ENCODE measurements at places on chromosomes 13 and 19.
A peak's percentile ranks its signal among the peaks of the same experiment; 100 is the strongest.

GRCh38 chr13:37488726-37489125 is 109.8 kb downstream of the POSTN start:
- DNase-seq: no peak

GRCh38 chr13:70370924-70371323 is 262.7 kb upstream of the KLHL1 start:
- DNase-seq: no peak

GRCh38 chr19:43329989-43330388 is 23.5 kb upstream of the CD177 start:
- DNase-seq: no peak

DNA sequence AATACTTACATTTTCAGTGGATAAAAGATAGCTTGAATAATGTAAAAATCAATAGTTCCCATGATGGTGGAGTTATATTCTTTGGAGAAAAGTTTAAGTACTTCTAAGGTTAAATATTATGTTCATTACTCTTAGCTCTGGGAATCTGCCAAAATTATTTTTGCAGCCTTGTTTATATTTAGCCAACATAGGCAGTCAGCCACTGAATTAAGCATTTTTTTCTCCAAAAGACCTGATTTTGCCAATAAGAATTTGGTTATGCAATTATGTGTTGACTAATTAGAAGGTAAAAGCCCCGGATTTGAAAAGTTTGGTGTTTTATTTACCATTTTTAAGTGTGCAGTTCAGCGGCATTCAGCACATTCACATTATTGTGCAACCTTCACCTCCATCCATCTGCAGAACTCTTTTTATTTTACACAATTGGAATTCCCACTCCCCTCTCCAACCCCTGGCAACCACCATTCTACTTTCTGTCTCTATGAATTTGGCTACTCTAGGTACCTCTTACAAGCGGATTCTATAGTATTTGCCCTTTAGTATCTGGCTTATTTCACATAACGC is 90.1 kb upstream of the C1QTNF9B start:
- DNase-seq: no peak

GRCh38 chr13:44304433-44304725 is 69.2 kb upstream of the SERP2 start:
- no peak for DNase-seq

DNA sequence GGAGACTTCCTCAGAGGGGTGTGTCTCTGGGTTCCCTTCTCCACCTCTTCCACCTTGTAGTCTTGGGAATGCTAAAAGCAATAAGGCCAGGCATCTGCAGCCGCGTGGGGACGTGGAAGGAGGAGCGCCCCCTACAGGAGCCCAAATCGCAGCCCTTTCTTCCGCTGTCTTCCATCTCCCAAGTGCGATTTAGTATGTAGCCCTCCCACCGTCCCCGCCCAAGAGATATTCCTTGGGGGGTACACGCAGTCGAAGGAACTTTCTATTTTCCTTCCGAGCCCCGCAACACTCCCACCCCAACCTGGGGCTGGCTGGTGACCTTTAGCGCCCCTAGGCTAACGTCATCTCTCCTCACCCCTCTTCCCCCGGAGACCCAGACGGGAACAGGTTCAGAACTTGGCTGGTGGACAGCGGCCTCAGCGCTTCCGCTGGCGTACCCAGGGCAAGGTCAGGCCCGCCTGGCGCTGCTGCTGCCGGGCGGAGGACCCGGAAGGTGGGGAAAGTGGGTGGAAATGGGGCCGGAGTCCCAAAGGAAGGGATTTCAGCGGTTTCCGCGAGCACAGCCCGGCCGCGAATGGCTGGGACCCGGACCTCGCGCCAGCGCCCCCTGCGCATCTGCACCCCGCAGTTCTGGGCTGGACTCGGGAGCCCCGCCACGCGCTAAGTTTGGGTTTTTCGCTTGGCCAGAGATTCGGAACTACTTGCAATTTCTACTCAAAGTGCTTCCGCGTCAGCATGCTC is 2.1 kb upstream of the PCDH8 start:
- no peak for DNase-seq

- no peak for DNase-seq
These were observed 35.4 kb downstream of the RFX2 start for GRCh38 chr19:6074709-6075403.

GRCh38 chr19:46295401-46296201 is 1.2 kb upstream of the HIF3A start:
- no peak for DNase-seq

GRCh38 chr19:51686171-51686570 is 7.0 kb upstream of the SPACA6 start:
- no peak for DNase-seq

DNA sequence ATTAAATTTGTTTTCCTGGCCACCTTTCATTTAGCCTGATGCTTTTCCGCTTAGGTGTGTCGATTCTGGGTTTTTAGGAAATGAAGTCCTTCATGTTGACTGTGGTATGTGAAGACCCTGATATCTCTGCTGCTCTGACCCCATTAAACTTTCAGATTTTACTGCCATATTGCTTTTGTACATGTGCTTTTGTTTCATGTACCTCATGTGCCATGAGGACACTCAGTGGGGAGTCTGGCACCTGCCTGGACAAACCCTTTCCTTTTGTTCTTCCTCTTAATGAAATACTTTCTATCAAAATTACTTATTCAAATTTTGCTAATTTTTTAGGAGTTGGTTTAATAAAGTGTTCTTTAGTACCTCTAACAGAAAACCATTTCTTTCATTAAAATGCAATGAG is 774.8 kb downstream of the GPC5 start:
- no peak for DNase-seq

- DNase-seq: no peak
These were observed 21.4 kb upstream of the IPO5 start for GRCh38 chr13:97932036-97932435.

DNA sequence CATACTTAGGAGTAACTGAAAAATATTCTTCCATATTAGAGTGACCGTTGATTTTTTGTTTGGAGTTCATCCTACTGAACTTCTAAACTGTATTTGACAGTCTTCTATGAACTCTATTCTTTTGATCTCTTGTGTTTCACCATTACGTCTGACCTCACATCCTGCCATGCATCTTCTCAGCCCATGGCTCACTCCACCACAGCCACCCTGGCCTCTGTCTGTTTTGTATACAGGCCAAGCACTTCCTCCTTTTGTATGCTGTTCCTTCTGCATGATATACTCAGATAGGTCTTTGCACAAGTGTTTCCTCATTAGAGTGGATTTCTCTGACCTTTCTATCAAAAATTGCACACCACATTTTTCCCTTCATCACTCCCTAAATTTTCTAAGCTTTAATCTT is 119.9 kb downstream of the MAB21L1 start:
- DNase-seq: no peak

DNA sequence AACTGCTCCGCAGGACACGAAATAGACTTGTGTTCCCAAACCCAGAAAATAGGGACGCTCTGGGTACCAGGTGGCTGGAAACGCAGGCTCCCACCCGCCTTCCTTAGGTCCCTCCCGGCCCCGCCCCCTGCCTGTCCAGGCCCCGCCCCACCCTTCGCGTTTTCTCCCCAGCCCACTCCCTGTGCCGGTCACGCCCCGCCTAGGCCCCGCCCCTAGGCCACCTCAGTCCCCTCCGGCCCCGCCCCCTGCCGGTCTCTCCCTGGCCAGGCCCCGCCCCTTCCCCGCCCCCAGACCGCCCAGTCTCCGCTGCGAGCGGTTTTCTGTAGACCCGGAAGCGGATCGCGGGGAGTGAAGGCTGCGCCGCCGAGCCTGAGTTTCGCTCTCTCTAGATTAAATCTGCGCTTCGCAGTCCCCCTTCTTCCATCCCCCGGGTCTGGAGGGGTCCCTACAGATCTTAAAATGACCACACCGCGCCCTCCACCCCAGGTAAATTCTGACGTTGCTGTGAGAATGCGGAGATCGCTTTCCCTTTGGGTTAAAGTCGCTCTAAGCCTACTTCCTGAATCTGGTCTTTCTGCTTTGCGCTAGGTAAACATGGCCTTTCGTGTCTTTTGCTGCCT is 3.7 kb upstream of the ZNF665 start:
- peak; percentile 96 for DNase-seq

DNA sequence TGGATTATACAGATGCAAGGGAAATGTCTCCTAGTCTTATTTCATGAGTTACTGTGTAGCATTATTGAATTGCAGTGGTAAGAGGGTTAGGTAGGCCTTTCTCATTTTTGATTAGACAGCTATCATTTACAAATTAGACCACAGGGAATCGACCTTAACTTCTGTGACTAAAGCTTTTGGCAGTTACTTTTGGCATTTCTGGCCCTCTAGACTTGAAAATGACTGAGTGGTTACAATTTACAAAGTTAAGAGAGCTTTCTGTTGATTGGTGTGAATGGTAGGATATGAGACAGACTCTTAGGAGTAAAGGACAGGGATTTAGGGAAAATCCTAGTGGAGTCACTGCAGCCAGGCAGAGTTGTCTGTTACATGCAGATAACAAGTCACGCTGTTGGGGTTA is 86.1 kb downstream of the GGACT start:
- DNase-seq: no peak

DNA sequence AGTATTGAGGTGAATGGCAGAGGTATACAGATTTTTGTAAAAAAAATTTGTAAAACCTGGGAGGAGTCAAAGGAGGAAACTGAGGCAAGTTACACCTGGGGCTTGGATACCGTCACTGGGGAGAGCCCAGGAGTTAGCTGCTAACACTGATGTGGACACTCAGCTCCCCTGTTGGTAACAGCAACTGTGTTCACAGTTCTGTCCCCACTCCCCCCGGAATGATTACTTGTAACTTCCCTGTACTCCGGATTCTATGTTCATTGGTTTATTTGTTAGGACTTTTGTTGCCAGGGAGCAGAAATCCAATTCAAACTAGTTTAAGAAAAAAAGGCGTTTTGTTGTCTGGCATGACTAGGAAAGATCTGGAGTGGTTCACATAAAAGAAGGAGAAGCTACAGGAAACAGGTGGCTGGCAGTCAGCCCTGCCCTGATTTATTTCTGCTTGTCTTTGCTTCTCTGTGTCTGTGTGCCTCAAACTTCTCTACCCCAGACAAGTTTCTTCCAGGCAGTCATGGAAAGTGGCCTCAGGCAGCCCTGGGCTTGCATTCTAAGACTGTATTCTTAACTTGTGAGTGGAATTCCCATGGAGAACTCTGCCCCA is 2.3 kb upstream of the GPR12 start:
- no peak for DNase-seq

DNA sequence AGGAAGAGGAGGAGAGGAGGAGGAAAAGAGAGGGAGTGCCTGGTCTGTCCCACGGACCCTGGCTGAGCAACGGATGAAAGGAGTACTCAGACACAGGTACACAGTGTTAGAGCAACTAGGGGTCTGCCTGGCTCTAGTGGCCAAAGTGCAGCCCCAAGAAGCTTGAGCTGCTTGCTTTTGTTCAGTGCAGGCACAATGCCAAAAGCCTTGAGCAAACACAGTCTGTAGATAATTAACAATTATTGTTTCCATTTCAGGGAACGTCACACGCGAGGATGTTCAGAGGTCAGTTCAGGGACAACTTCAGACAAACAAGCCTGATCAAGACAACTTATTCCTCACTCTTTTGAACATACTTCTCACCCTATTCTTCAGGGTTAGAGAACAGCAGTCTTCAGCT is 32.2 kb upstream of the ZNF726 start:
- no peak for DNase-seq

- DNase-seq: no peak
These were observed 32.0 kb upstream of the ASF1B start for GRCh38 chr19:14168259-14168972.

GRCh38 chr19:48907671-48908070 is 7.6 kb downstream of the NUCB1 start:
- no peak for DNase-seq

DNA sequence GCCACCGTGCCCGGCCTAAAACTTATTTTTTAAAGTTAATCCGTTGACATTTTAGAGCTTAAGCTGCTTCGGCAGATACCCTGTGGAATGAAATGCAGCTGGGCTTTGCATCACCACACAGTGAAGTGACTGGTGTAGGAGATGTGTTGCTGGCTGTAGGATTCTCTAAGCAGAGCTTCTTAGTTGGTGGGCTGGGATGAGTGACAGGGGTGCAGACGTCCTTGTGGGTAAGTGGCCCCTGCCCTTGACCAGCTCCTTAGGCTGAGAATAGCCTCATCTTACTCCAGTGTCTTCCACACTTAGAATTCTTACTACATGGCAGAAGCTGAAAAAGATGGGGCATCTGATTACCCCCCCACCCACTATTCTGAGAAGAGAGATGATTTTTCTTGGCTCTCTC is 11.6 kb downstream of the GATAD2A start:
- no peak for DNase-seq

DNA sequence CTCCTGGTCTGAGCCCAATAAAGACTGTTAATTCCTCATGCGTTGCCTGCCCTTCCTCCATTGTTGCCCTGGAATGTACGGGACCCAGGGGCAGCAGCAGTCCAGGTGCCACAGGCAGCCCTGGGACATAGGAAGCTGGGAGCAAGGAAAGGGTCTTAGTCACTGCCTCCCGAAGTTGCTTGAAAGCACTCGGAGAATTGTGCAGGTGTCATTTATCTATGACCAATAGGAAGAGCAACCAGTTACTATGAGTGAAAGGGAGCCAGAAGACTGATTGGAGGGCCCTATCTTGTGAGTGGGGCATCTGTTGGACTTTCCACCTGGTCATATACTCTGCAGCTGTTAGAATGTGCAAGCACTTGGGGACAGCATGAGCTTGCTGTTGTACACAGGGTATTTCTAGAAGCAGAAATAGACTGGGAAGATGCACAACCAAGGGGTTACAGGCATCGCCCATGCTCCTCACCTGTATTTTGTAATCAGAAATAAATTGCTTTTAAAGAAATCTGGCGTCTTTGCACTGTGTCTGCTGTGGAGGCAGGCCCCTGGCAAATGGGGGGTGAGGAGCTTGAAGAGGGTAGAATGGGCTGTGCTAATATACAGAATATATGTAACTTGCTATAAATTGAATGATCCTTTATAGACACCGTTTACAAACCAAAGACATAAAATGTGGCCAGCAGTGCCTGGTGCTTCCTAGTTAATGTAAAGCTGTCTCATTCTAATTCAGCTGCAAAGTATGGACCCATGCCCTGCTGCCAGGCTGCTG is 4.2 kb upstream of the RPS11 start:
- DNase-seq: no peak

- no peak for DNase-seq
These were observed 9.3 kb downstream of the ZNF787 start for GRCh38 chr19:56111601-56112312.

GRCh38 chr19:16463991-16464575 is 7.7 kb downstream of the EPS15L1 start:
- DNase-seq: no peak

DNA sequence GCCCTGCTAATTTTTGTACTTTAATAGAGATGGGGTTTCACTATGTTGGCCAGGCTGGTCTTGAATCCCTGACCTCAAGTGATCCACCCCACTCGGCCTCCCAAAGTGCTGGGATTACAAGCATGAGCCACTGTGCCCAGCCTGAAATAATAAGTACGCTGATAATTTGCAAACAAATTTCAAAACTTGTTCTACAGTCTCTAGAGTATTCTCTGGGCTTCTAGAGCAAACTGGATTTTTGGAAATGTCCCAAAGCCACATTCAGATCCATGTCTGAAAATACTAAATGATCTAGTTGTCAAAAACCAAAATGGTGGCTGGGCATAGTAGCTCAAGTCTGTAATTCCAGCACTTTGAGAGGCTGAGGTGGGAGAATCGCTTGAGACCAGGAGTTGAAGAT is 39.9 kb upstream of the PSPC1 start:
- DNase-seq: no peak

- DNase-seq: no peak
These were observed 5.0 kb downstream of the PPP1R37 start for GRCh38 chr19:45097776-45098520.

GRCh38 chr19:748274-748598 is 2.7 kb upstream of the MISP start:
- DNase-seq: no peak

Data from stimulated activated CD4-positive, alpha-beta T cell treated with anti-CD3 and anti-CD28 coated beads, Interleukin-4, amount 100 ng/mL, for 48 hours (primary cell).